ENCODE measurements at places on chromosomes 3 and 15.

GRCh38 chr3:169283951-169284350, 379.6 kb downstream of the MECOM start:
- no peak for DNase-seq

- no peak for DNase-seq
Observed at GRCh38 chr15:33551860-33552259, 241.1 kb downstream of the RYR3 start.

GRCh38 chr3:36852071-36852470, 87.7 kb upstream of the DCLK3 start:
- no peak for DNase-seq

GRCh38 chr15:68641376-68641775, 62.6 kb downstream of the CORO2B start:
- DNase-seq, result no peak

All from stimulated activated CD4-positive, alpha-beta T cell treated with anti-CD3 and anti-CD28 coated beads, Interleukin-12 subunit alpha, Interleukin-12 subunit beta, amount 100 ng/mL, for 4 hours (primary cell).